ENCODE measurements at places on chromosomes 5 and 9.

DNA sequence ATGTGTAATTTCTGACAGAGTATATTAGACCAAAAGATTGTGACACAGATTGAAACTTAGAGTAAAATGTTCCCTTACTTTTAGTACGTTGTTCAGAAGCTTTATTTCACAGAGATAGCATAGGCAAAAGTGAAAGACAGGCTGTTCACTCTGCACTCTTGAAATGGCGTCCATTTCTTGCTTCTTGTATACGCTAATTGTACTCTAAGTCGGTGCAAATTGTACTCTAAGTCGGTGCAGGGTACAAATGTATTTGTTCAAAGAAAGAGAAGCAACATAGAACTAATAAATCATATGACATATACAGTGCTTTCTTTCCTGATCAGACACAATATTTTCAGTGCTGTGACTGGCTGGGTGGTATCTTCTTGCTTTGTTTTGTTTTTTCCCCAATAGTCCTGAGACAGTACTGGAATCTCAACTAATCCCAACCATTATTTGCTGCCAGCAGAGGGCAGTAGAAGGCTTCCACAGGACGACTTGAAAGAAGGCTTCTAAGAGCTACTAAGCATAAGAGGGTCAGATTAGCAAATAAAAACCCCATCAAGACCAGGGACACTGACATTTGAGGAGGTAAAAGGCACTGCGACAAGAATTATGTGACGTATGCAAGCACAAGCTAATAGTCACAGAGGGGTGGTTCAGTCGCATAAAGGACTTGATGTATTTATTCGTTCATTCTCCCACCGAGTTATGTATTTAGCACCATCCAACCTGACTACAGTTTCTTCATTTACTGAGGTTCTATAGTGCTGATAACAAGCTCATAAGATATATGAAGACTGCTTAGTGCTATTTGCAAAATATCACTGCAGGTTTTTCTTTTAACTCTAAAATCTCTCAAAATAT lies 831.8 kb downstream of the TAF11L14 start:
- DNase-seq = peak; percentile 37

- DNase-seq = no peak
Measured at GRCh38 chr5:149387982-149388381, 8.9 kb upstream of the IL17B start.

DNA sequence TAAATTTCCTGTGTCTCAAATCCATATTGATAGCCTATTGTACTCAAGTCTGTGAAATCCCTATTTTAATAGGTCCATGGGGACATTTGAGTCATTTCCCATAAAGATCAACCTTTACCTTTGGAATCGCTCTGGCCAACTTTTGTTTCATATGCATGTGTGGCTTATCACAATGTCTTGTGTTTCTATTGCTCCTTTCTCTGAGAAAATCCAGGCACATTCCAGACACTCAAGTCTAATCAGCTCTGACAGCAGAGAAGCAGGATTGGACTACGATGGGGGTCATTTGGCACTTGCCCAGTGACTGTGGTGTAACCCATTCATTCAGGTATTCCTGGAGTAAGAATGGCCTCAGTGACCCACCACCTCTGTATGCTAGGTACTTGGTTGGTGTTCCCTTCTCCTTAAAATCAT lies 48.4 kb downstream of the ACTBL2 start:
- DNase-seq = no peak

DNA sequence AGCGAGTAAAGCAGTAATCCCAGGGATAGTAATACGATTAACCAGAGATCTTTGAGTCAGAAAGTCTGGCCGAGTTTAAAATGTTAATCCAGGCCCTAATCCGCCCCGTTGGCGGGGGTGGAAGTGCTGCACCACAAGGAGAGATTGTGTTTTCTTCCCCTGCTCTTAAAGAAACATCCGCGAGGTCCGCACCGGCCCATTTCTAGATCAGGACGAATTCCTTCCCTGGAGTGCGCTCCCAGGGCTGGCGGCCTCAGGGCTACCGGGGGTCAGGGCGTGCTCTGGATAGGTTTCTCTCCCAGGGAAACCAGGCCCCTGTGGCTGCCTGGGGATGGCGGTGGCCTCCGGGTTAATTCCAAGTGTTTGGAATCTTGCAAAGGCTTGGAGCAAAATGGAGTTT lies 9.3 kb upstream of the NEUROG1 start:
- no peak for DNase-seq

GRCh38 chr5:765948-766631 lies 18.4 kb downstream of the ZDHHC11B start:
- no peak for DNase-seq

GRCh38 chr9:82020331-82020730 lies 31.8 kb downstream of the SPATA31D1 start:
- DNase-seq = no peak

DNA sequence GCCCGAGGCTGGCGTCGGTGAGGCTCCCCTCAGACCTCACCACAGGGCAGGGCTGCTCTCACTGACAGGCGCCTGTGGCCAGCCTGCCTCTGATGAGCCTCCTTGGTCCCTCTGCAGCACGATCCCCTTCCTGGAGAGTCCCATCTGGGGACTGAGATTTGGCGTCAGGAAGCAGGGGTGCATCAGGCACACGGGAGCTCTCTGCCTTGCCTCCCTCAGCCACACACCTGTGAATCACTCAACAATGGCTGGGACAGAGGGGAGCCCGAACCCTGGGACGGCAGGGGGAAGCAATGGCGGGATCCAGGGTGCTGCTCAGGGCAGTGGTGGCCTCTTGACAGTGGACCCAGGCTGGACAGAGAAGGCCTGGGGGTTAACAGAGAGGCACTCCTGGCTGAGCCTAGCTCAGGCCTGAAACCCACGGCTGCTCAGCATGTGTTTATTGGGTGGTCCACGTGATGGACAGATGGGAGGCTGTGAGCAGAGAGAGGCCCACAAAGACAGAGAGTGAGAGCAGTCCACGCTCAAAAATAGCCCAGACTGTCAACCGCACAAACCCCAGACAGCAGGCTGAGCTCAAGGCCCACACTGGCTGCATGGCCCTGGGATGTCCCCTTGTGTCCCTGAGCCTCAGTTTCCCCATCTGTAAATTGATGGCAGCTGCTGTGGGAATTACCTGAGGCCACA lies 11.9 kb downstream of the RASGEF1C start:
- DNase-seq = no peak

DNA sequence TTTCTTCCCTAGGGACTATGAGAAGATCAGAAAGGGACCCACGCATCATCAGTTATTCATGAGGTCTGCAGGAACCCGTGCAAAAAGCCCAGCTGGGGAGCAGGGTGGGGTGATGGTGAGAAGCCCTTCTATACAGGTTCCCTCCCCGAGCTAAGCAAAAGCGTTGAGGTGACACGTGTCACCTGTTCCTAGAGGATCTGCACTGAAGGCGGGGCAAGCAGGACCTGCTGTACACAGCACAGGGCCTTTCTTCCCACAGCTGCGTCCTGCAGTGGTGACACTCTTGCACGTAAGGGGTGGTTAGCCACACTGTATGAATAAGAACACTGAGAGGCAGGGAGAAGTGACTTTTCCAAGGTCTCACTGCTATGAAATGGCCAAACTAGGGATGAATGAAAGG lies 37.2 kb upstream of the SH3PXD2B start:
- no peak for DNase-seq

DNA sequence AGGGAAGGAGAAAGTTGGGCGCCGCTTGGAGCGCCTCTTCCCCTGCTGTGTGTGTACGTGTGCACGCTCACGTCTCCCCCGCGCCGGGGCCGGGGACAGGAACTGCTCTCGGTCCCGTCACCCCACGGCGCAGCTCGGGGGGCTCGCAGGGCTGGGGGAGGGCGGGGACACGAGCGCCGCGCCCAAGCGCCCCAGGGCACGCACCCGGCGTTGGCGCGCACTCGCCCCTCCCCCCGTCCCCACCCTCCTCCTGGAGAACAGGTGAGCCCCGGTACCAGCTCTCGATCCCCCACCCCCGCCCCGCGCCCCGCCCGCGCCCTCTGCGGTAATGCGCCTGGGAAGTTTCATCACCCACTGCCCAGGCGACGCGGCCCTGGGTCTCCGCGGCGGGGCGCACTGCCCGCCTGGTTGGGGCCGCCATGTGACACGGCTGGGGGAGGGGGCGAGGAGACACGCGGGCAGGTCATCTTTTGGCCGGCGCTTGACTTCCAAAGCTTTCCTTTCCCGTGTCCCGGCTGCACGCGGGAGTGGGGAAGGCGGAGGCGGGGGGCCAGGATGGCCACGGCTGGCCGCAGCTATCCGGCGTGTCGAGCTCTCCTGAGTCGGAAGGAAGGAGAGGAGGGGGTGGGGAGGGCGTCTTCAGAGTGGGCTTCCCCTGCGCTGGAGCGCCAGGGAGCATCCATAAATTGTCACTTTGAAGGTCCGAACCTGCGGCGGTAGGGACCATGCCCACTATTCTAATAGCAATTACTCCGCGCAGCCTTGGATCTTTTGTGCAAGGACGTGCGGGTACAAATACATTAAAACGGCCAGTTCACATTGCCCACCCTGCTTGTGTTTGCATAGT lies 1.5 kb upstream of the STC2 start:
- DNase-seq = peak; percentile 74

DNA sequence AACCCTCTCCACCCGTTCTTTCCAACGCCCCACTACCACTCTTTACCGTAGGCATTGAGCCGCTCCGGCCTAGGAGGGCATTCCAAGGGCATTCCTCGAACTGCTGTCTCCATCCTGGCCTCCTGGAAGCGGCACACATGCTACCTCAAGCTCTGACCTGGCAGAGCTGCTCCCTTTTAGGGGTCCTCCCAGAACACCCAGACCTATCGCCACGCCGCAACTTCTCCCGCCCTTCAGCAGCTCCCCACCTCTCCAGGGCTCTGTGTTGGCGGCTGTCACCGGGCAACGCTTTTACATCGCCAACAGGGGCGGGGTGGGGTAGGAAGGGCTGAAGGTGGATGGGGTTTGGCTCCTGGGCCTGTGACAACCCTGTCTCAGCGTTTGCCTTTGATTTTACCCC lies 4.6 kb upstream of the MYORG start:
- no peak for DNase-seq

GRCh38 chr5:36623832-36624231 lies 17.4 kb downstream of the SLC1A3 start:
- DNase-seq = no peak

DNA sequence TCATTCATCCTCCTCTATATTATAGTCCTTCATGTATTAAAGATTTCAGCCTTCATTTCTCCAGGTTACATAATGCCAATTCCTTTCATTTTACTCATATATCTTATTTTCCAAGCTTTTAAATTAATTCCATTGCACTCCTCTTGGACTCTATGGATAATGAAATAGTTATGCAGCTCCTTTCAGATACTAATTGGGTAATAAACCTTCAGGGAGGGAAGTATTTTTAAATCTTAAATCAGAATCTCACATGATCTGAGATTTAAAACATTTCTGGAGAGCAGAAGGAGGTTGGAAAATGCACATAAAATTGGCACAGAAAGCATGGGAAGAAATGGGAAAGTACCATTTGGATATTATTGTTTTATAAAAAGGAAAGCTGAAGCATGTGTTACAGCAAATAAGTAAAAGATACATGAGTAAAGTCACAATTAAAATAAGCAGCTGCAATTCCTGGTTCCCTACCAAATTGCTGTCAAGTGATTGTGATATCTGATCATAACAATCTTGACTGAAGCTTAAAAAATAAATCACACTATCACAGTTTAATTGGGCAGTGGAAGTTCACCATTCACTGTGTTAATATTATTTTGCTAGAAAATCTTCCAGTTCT lies 257.9 kb upstream of the NREP start:
- DNase-seq = no peak

DNA sequence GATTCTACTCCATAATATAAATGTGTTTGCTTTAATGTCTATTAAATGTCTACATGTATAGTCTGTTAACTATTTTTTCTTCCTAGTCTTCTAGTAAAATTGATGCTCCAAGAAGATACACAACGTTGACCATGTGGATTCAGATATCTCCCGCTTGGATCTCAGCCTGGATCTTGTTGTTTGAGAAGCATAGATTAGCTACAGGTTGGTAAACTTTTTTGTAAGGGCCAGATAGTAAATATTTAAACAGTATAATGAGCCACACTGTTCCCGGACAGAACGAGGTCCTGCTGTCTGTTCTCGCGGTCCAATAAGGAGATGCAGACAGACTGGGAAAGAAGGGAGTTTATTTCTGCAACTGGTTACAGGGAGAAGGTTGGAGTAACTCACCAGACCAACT lies 86.2 kb upstream of the IL12B start:
- DNase-seq = no peak

DNA sequence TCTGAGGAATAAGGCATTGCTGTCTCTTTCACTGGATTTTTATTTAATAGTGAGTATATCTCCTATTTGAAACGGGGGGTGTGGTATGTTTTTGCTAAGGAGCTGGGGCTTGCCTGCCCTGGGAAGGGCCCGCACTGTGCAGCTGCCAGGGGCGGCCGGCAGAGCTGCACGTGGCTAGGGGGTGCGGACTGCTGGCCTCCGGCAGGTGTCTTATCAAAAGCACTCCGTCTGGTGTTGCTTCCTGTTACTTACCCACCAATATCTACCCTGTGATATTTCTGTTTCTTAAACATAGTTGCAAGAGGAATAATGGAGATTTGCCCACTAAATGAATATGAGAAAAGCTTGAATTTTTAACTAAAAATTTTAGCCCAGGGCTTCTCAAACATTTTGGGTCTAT lies 232.0 kb downstream of the IRX1 start:
- DNase-seq = no peak

DNA sequence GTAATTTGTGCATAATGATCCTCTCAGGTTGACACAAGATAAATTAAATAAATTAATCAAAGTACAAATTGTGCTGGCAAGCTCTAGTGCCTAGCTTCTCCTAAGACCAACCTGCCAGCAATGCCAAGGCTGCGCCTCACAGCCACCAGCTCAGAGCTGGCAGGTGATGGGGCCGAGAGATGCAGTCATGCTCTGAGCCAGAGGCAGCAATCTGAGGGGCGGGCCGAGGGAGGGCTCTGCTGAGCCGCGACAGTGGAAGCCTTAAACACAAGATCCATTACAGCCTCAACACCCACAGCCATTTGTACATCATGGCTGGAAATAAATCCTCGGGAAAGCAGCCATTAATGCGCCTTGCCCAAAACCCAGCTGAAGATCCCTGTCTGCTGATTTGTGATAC lies 20.3 kb downstream of the MED27 start:
- no peak for DNase-seq

DNA sequence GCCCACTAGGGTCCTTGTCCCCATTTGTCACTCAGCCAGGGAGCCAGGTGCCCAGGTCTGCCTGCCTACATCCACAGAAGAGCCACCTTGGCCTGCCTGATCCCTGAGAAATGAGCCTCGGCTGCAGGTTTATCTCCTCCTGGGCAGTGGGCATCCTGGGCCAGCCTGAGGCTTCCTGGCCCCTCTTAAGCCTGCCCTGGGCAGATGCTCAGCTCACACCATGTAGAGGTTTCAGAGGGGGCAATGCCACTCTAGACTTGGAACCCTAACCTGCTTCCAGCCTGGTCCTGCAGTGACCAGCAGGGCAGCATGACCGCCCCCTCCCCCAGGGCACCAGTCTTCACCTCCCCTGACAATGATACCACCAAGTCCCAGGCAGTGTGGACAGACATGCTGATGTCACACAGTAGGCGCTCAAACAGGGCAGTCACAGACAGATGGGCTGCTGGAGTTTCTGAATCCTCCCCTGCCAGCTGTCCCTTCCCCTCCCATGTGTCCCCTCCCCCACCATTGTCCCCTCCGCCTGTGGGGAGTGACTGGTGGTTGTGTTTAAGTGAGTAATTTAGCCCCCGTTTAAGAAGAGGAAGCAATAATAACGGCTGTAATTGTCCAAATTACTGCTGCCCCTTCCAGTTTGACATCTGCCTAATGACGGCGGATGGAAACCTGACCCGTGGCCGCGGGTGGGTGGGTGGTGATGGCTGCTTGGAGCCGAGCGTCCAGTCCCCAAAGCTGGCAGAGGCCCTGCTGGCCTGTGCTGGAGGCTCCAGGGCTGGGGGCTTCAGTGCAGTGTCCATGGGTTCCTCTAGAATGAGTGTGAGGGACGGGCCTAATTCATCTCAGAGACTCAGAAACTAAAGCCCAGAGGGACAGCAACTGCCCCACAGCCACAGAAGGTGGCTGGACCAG lies 147.7 kb downstream of the BARX1 start:
- DNase-seq = no peak

All from activated CD4-positive, alpha-beta T cell treated with anti-CD3 and anti-CD28 coated beads, Interleukin-2, Interleukin-6, amounts not matched to agents 100 ng/mL and 50 ng/mL, durations not matched to agents 16 hours and 8 hours (primary cell).